ENCODE measurements at places on chromosomes 6 and 20.

GRCh38 chr20:24632581-24632980 is 163.2 kb downstream of the SYNDIG1 start:
- no peak for DNase-seq

DNA sequence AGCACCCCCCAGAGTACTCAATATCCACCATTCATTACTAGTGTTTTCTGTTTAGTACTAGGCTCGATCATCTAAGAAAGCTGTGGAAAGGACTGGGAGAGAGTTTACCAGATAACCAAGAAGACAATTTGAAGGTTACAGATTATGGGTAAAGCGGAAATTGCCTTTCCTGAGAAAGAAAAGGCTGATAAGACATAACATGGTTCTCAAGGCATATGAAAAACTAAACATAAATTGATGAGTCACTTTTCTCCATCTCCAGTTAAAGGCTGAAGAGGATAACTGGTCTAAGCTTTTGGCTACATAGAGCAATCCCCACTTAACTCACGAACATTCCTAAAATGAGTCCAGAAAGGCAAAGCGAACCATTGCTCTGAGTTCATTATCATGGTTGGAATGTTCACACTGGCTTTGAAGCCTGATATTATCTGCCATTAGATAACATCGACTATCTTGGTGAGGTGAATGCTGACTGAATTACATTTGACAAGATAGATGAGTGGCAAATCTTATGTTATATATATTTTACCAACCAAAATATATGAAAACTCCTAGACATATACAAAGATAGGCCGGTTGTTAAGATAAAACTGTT is 65.8 kb downstream of the BTBD9 start:
- DNase-seq = no peak

DNA sequence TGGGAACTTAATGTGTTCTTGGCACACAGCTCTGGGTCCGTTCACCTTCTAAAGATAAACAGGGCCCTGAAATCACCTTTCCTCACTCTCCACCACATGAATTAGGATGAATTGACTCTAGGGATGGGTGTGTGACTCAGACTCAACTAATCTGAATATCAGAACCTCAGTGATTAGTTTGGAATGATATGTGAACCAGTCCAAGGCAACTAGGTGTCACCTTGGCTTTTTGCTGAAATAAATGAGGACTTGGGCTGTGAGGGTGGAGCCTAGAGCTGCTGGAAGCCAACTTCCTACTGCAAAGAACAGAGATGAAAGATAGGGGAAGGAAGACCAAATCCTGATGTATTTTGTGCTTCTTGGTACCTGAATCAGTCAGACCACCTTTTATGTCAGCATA is 132.0 kb upstream of the RNF24 start:
- no peak for DNase-seq

GRCh38 chr6:33428224-33428965 is 8.5 kb downstream of the SYNGAP1 start:
- peak; percentile 28 for DNase-seq
